Calu3 (cell line): ENCODE measurements at places on chromosomes 2 and 18. TPM values are rescaled to one million over a fixed set of nuclear protein-coding genes. Genes with fewer than 3 reads are reported as not detected.

RMC1 gene
- total RNA-seq, result 31.0 and 33.7 TPM in 2 replicates

TDRD15 gene
- total RNA-seq, result not detected in 2 replicates

ELOA2 gene
- not detected in 2 replicates for total RNA-seq

LTBP1 gene
- 12.8 and 13.9 TPM in 2 replicates for total RNA-seq
